ENCODE measurements at places on chromosomes 3 and 15.

DNA sequence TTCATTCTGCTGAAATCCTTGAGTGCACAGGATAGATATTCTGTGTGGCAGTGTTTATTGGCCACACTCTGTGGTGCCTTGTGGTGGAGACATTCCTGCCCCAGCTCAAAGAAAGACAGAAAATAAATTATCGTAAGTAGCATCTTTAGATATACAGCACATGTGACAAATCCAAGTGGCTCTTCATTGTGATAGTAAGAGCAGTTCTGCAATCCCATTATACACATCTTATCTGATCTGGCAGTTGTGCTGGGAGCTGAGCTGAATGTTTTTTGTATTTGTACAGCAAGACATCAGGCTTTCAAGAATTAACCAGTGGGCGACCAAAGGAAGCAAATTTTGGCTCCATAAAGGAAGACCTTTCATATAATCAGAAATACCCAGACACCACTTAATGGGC is 235.3 kb upstream of the MRPL3 start:
- DNase-seq = no peak

DNA sequence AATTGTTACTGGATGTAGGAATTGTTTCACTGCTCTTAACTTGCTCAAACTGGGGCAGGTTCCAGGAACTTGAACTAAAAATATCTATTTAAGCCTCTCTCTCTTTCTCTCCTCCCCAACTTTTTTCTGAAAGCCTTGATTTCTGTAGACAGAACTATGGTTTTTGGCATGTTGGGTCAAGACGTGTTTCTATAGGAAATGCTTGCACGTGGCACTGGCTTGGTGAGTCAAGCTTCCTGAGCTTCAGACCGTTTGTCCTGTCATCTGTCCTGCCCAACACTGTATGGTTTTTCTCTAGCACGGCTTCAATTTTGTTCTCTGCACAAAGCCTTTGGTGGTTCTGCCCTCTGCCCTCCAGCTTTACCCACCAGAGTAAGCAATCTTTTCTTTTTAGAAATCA is 13.5 kb downstream of the EAF1 start:
- no peak for DNase-seq

DNA sequence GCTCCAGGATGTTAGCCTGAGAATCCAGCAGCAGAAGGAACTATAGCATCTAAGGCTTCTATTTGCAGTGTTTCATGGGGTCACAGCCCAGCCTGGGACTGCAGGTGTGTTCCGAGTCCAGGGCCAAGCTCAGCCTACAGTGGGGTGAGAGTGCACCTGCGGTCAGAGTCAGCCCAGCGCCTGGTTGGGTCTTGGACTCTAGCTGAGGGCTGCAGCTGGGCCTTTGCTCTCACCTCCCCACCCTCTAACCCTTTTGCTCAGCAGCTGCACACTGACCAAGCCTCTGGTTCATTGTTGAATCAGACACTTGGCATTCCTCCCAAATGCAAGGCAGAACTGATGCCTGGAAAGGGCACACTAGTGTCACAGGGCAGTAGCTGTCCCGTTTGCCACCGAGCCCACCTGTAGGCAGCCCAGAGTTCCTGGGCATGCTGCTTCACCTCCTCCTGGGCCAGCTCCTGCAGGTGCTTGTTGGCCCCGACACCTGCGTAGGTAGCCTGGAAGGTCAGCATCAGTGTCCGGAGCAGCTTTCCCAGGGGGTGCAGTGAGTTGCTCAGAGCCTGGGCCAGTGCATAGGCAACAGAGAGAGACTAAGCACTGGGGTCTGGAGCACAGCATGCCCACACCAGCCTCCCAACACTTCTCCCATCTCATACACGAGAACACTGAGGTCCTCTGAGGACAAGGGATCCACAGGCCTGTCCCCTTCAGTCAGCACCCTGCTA is 17.5 kb downstream of the ALS2CL start:
- DNase-seq = no peak

GRCh38 chr3:122973893-122974615 is 53.5 kb downstream of the SEMA5B start:
- DNase-seq = no peak

DNA sequence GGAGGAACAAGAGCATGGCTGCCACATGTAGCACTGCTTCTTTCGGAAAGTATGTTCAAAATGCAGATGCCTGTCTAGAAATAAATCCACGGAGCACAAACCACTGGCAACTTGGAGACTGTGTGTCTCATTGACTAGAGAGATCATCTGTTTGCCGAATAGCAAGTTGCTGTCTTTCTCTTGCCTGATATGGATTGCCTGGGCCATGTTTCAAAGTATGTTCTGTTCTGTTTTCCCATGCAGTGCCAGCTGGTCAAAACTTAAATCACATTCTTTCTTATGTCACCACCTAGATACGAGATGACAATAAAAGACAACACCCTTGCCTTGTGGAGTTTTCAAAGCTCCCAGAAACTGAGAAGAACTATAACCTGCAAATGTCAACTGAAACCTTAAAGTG is 318.9 kb downstream of the RYR3 start:
- DNase-seq = no peak

DNA sequence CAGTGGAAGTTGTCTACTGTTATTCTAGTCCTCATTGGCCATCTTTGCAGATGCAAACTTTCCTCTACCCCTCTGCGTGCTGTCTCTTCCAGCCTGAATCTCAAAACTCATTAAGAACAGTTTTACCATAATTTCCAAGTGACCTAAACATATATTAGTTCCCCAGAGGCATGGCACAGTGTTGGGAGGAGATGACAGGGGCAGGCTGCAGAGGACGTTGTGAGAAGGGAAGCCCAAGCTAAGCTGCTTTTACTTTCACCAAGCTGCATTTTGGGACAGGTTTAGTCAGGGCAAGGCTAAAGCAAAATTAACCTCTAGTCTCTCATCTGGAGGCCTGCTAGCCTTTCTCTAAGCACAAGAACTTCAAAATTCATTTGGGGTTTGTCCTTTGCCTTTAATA is 318.6 kb upstream of the SATB1 start:
- DNase-seq = no peak

DNA sequence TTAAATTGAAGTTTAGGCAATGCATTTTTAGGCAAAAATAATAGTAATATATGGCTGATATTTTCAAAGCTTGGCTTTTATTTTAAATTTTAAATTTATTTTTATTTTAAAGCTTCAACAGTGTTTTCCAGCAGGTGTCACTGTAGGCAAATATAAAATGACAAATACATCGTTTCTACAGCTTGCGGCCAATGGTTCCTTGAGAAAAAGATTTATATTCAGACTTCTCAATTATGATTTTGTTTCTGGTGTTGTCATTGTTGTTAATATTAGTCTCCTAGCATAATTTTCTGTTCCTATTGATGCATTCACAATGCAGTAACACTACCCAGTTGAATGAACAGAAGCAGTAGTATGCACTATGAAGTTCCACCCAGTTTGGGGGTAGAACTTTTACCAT is 220.7 kb upstream of the DNAJC19 start:
- DNase-seq = peak; percentile 9

DNA sequence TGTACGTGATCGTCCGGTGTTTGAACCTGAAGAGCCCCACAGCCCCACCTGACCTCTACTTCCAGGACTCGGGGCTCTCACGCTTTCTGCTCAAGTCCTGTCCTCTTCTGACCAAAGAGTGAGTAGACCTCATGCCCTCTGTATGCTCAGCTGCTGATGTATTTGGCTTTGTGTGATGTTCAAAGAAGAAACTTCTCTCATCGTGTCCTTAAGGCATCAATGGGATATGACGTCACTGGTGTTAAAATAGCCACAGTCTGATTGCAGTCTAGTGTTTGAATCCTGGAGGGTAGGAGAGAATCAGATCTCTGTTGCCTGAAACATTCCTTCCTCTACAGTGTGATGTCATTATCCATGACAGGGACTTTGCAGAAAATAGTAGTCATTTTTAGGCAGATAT is 28.1 kb downstream of the ABHD2 start:
- DNase-seq = no peak

DNA sequence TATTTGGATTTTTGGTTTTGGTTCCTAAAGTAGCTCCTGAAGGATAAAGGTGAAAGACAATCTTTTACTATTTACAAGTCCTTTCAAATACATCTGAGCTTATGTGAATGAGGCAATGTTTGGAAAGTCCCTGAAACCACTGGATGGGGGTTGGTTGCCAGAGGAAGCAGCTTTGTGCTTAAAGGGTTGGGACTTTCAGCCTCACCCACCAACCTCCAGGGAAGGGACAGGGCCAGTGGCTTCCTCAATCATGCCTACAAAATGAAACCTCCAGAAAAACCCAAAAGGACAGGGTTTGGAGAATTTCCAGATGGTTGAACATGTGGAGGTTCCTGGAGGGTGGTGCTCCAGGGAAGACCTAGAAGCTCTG is 20.9 kb upstream of the ABHD17C start:
- DNase-seq = peak; percentile 69

DNA sequence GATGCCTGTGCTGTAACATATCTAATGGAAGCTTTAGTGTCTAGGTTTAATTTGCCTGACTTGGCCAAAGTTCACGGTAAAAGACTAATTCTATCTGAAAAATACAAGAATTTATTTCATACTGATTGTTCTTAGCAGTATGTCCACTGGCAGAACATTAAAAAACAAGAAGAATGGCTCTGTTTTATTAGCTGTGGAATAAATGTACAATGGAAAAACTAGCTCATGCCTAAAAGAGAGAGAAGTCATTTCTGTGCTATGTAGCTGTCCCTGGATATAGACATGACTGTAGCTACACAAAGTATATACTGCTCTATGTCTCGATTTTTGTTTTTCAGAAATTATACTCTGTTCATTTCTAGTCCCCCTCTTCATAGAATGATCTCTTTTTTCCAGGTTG is 13.9 kb upstream of the VGLL3 start:
- no peak for DNase-seq

GRCh38 chr15:76575679-76576078 is 239.1 kb downstream of the ISL2 start:
- no peak for DNase-seq

- no peak for DNase-seq
Observed at GRCh38 chr3:172012775-172013174, 26.6 kb upstream of the FNDC3B start.

DNA sequence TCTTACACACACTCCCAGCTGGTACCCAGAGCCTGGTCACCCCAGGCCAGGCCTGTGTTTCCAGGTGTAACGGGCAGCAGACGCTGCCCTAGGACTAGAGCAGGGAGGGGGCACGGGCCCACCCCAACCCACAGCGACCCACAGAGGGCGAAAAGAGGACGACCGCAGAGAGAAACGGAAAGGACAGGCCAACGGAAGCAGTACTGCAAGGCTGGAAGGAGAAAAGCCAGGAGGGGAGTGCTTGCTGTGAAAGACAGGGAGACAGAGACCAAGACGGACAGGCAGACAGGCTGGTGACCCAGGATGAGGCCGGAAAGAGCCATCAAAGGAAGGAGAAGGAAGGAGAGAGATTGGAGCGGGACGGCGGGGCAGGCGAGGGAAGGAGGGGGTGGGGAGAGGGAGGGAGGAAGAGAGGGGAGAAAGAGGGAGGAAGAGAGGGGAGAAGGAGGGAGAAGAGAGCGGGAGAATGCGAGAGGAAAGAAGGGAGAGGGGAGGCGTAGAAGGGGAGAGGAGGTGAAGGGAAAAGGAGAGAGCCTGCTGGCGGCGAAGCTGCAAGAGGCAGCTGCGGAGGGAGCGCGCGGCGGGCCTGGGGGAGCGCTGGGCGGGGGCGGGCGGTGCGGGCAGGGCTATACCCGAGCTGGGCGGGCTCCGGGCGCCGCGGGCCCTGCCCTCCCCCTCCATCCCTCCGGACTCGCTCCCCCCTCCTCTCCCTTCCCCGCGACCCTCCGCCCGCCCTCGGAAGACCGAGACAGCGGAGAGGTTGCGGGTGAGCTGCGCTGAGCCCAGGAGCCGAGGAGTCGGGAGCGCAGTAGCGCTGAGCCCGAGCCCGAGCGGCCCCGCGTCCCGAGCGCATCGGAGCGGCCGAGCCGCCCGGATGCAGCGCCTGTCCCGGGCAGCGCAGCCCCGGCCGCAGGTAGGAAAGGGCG is at the start of gene SLC6A1:
Gene SLC6A1, plus strand, starts transcription at position 732 of the 926 bp plus-strand sequence. CDS start 24,464 bp downstream, outside the sequence.
- DNase-seq = no peak

GRCh38 chr3:134922866-134923265 is 127.8 kb downstream of the EPHB1 start:
- DNase-seq = no peak

GRCh38 chr15:80324545-80325080 is 72.6 kb upstream of the CTXND1 start:
- DNase-seq = no peak

- peak; percentile 85 for DNase-seq
Observed at GRCh38 chr15:66785637-66786036, 83.6 kb downstream of the SMAD6 start.

DNA sequence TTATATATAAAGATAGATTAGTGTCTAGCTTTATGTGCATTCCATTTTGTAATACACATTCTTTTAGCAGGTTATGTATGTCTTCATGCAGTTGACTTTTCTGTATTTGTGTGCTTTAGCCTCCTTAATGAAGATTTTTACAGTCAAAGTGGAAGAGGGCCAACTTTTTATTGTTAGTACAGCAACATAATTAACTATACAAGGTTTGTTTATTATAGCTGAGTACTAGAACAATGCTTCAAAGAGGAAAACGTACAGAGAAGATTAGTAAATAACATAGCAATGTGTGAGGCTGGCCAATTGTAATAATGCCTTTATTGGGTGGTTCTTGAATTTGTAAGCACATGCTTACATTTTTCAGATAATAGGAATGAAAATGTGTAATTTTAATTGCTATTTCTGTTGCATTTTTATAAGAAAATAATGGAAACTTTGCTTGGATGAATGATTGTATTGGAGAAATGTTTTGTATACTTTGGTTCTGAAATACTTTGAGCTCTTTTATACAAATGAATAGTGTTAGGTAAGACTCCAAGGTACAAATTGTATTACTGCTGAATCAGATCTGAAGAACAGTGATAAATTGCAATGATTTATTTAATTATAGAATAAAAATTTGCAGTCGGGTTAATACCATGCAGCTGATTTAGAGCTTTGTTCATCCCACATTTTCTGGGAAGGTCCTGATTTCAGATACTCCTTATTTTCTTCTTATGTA is 41.4 kb downstream of the UBE2E2 start:
- DNase-seq = no peak

DNA sequence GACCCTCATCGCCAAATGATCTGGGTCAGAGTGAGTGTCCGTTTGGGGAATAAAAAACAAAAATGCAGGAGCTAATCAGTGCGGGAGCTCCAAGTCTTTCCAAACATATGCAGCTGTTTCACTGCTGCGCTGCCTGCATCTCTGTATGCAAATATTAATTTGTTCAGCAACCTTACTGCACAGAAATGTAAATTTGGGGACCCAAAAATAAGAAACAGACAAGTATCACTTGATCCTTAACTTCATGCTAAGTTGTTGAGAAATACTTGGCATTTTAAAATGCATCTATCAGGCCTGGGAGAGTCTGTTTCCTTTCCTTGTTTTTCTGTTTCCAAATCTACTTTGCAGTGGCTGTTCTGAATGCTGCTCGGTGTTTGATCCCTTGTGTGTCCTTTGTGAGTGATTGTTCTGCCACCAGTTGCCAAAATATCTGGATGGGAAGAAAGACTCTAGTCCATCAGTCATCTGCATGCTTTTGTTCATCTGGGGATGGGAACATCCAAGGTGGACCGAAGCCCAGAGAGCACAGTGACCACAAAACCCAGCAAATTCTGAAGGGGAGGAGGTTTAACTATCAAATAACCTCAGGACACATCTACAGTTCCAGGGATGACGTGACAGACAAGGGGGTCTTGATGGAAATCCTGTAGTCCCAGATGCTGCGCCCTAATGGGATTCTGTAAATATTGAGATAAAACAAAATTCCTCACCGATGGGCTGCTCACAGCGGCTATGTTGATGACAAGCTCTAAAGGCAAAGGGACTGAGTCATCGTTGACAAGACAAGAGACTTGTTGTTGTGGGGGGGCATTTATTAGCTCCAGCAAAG is 199.5 kb upstream of the WNT5A start:
- peak; percentile 59 for DNase-seq

- no peak for DNase-seq
Observed at GRCh38 chr15:29687939-29688505, 134.2 kb downstream of the TJP1 start.

All from fibroblast of skin of abdomen (primary cell).